GM18507 (cell line): ENCODE measurements at places on chromosomes 11 and 22.

GRCh38 chr22:35966314-35967045, 62.1 kb downstream of the RBFOX2 start:
- no peak for DNase-seq

DNA sequence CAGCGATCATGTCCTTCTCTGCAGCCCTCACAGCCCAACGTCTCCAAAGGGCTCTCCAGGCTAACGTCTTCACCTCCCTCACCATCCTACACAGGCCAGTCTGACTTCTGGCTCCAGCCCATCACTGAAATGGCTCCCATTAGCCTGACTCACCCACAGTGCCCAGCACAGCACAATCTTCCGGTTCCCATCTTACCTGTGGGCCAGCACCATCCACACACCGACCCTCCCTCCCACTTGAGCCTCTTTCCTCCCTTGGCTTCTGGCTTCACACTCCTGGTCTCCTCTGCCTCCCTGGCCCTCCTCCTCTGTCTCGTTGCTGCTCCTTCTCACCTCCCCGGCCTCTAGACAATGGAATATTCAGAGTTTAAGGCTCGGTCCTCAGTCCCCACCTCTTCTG, 51.2 kb downstream of the PDE2A start:
- no peak for DNase-seq

GRCh38 chr22:30876221-30876751, 92.3 kb downstream of the MORC2 start:
- no peak for DNase-seq

- DNase-seq = no peak
These were observed 22.5 kb downstream of the PRRG4 start for GRCh38 chr11:32852207-32852606.

GRCh38 chr11:92376146-92376599, 151.6 kb downstream of the FAT3 start:
- no peak for DNase-seq

- no peak for DNase-seq
These were observed 17.4 kb upstream of the CTSC start for GRCh38 chr11:88354912-88355311.

- DNase-seq = no peak
These were observed 35.9 kb upstream of the ZBED5 start for GRCh38 chr11:10893714-10894151.

GRCh38 chr11:11584530-11584810, 37.3 kb downstream of the GALNT18 start:
- no peak for DNase-seq

DNA sequence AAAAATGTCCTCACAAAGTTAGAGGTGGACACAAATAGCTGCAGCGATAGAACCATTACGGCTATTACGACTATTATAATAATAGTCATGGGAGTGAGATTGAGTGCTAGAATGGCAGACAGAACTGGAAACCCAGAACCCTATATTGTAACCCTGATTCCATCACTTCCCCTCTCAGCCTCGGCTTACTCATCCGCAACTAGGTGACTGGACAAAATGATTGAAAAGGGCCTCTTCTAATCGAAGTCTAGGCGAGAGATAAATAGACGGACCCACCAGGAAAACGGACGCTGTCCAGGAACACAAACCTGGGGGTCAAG, 629 bp downstream of the PSMA1 start:
- DNase-seq = no peak
